ENCODE measurements at places on chromosomes 11 and 22.

DNA sequence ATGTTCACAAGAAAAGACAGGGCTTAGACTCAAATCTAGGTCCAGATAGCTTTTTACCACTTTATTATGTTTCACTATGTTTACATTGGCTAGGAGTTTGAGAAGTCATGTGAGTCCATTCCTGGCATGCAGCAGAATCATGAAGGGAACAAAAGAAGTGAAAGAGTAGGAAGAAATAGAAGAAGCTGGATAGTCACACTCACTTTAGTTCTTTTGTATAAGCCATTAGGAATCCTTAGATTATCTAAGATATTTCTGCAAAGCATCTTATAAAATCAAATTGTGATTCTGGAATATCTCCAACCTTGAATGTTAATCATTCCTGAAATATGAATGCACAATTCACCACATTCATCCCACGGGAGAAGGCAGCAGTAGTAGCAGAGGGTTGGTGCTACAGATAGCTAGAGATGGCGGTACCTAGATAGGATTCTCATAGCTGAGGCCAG lies 31.9 kb downstream of the MAML2 start:
- DNase-seq = no peak

DNA sequence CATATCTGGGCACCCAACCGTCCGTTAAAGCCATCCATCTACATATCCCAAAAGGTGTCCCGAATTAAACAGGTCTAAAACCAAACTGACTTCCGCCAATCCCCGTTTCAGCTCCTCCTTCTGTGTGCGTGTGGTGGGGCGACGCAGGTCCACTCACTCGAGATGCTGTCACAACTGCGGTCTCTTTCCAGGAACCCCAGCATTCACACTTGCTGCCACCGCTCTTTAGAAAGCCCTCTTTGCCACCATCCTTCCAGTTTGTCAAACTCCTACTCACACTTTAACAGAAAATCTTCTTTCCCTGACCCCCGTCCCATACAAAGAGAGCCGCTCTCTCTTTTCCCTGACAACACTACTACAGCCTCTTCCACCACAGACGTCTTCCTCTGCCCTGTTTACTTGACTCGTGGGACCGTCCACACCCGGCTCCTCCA lies 467 bp downstream of the ESS2 start:
- no peak for DNase-seq

- DNase-seq = no peak
These were observed 20.9 kb downstream of the INCENP start for GRCh38 chr11:62144641-62145255.

- DNase-seq = no peak
These were observed 86.0 kb downstream of the MAML2 start for GRCh38 chr11:96257036-96257435.

- DNase-seq = no peak
These were observed 198.9 kb upstream of the ZC3H12C start for GRCh38 chr11:109894242-109894641.

GRCh38 chr11:88115828-88116755 lies 59.2 kb downstream of the RAB38 start:
- DNase-seq = peak; percentile 15

DNA sequence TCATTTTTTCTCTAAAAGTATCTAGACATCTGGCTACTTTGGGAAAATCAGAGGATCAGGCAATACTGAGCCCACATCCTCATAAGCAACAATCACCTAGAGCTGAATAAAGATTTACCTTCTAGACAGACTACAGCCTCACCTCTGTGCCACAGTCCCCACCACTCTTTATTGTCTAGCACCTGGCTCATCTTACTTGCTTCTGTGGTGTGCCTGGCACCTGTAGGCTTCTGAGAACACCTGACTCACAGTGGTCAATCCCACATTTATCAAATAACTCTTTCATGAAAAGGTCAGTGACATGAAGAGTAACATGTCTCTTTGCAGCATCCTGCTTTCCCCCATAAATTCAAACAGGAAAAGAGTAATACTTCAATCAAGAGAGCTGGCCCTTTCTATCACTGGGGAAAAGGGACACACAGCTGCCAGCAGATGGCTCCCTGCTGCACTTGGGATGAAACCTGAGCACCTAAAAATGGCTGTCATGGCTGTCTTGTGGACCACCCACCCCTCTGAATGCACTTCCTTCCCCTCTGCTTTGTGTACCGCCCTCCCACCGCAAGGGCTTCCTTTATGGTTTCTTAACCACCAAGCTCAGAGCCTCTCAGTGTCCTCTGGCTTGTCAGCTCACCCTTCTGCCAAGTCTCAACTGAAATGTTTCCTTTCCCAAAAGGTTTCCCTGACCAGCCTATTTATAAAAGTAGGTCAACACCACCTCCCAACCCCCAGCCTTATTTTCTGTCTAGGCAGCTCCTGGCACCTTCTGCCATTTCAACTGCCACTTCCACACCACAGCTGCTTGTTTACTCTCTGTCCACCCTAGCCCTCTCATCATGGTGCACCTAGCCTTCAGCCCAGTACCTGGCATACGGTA lies 9.3 kb downstream of the TFIP11 start:
- DNase-seq = peak; percentile 75

- DNase-seq = no peak
These were observed 2.6 kb downstream of the TAF1D start for GRCh38 chr11:93738647-93739081.

All from D341Med (cell line).